ENCODE measurements at places on chromosomes 5 and 9. TPM values are rescaled to one million over a fixed set of nuclear protein-coding genes. Genes with fewer than 3 reads are reported as not detected.

- DNase-seq, result no peak
These were observed 14.1 kb upstream of the EXOC3 start for GRCh38 chr5:428754-429452.

GRCh38 chr9:13971415-13971814 is 342.5 kb downstream of the NFIB start:
- no peak for DNase-seq

DNA sequence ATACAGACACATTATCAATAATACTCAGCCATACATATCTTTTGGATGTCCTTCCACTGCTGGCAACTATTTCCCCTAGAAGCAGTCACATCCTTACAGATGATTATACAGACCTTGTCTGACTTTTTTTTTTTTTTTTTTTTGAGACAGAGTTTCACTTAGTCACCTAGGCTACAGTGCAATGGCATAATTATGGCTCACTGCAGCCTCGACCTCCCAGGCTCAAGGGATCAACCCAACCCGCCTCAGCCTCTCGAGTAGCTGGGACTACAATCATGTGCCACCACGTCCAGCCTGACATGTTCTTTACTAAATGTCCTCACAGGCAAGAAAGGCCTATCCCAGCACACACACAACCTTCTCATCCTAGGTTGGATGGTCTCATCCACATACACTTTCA is 24.0 kb downstream of the NR6A1 start:
- no peak for DNase-seq

- no peak for DNase-seq
These were observed 100.0 kb downstream of the NLN start for GRCh38 chr5:65821966-65822365.

Gene LHFPL2
- 13.7 TPM for polyA plus RNA-seq

GRCh38 chr9:114046875-114047274 is 31.2 kb downstream of the AMBP start:
- peak; percentile 18 for DNase-seq

Gene CCL27
- polyA plus RNA-seq, result 0.09 TPM

DNA sequence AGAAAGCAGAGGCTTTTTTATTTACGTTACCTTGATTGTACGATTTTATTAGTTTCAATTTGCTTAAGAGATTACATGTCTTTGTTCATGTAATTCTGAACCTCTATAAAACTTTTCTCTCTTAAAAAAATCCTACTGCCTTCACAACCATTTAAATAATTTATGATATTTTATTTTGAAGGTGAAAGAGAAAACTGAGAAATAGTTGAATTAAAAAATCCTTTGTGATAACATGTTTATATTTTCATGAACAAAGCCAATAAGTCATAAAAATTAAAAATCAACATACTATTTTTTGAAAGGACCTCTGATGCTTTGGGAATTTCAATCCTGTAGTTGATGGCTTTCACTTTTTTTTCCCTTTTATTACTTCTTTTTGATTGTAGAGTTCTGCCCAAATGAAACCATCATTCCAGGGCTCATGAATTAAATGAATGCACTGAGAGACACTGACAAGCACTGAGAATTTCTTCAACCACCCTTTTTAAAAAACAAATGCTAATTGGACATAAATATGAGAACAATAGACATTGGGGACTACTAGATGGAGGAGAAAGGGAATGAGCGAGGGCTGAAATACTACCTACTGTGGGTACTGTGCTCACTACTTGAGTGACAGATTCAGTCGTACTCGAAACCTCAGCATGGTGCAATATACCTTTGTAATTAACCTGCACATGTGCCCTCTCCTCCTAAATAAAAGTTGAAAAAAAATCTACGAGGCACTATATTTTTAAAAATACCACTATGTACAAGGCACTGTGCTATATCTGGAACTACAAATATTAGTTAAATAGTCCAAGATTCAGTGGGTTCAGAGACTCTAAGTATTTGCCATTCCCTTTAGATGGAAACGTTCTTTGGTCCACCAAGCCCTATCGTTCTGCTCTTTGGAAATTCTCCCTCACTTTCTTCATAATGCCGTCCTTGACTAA is 5.9 kb downstream of the CDKN2A start:
- no peak for DNase-seq

- peak; percentile 55 for DNase-seq
These were observed 889 bp downstream of the PDLIM4 start for GRCh38 chr5:132258102-132259068.

Gene TEX10
- 23.6 TPM for polyA plus RNA-seq

- no peak for DNase-seq
These were observed 340.3 kb downstream of the GADD45G start for GRCh38 chr9:89945133-89945532.

All from fibroblast of lung (primary cell).